ENCODE measurements at places on chromosomes 1 and 21.
A peak's percentile ranks its signal among the peaks of the same experiment; 100 is the strongest.

GRCh38 chr1:7425229-7425628 lies 345.9 kb upstream of the VAMP3 start:
- no peak for DNase-seq

GRCh38 chr1:32400876-32401631 lies 6.8 kb upstream of the BSDC1 start:
- DNase-seq: peak; percentile 17

DNA sequence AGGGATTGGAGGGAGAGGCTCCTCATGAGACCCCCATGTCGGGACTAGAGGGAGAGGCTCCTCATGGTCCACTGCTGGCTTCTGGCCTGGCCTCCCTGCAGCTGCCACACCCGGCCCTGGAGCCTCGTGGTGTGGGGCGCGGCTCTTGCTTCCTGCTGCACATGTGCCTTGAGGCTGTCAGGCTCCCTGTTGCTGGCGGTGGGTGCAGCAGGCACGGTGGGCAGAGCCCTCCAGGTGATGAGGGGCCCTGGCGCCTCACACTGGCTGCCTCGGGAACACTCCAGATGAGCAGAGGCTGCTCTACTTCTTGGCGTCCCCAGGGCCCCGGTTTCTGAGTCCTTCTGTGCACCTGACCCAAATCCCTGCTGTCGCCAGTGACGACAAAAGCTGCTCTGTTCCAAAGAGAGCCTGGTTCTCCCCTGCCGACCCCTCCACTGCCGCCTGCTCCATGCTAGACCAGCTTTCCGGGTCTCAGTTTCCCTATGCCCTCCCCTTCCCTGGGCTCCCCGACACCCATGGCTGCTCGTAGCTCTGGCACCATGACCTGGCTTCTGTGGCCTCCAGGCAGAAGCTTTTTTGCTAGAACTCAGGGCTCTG lies 9.7 kb upstream of the ATAD3B start:
- no peak for DNase-seq

DNA sequence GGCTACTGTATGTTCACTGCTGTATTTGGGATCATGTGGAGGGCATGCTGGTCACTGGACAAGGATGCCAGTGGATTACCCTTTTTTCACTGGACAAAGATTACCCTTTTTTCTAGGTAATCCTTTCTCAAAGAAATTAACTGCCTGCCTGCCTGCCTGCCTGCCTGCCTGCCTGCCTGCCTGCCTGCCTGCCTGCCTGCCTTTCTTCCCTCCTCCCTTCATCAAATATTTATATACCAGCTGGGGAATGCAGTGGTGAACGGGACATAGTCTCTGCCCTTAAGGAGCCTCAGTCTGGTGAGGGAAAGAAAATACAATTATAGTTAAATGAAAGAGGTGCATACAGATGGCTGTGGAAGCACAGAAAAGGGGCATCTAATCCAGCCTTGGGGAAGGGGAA lies 85.0 kb downstream of the PGM1 start:
- DNase-seq: no peak

GRCh38 chr1:58047265-58047858 lies 499.2 kb downstream of the OMA1 start:
- DNase-seq: no peak

DNA sequence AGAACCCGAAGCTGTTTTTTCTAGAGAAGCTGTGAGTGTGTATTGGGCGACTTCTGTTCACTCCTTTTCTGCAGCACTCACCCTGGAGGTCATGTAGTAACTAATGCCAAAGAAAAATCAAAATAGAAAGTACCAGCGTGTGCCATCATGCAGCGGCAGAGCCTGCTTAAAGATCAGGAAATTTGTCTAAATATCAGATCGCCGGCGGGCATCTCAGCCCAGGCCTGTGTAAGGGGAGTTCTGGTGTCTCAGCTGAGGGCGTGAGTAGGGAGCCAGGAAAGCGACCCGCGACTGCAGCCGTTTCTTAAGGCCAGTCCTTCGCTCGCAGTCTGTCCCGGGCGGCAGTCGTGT lies 768 bp downstream of the EDARADD start:
- no peak for DNase-seq

GRCh38 chr1:25537153-25537831 lies 6.1 kb upstream of the LDLRAP1 start:
- DNase-seq: no peak

- DNase-seq: no peak
These were observed 79.4 kb downstream of the ERICH3 start for GRCh38 chr1:74593887-74594866.

- no peak for DNase-seq
These were observed 303.3 kb upstream of the DEPDC1 start for GRCh38 chr1:68800182-68800581.

DNA sequence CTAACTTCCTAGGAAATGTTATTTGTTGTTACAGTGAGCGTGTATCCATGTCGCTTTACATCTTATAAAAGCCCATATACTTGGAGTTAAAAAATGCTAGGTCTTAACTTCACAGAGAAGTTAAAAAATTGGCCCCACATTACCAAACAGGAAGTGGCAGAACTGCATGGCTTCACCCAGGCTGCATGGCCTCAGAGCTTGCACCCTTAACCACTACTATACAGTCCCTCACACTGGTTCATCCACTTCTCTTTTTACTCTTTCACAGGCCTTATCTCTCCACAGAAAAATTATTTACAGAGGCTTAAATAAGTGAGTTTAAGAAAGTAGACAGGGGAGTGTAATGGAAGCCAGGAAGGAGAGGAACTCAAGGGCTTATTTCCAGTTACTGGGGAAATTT lies 402.5 kb downstream of the HHAT start:
- no peak for DNase-seq

GRCh38 chr1:36175137-36176095 lies 19.5 kb downstream of the MAP7D1 start:
- DNase-seq: no peak

- DNase-seq: no peak
These were observed 113.4 kb downstream of the SPSB1 start for GRCh38 chr1:9406111-9406510.

DNA sequence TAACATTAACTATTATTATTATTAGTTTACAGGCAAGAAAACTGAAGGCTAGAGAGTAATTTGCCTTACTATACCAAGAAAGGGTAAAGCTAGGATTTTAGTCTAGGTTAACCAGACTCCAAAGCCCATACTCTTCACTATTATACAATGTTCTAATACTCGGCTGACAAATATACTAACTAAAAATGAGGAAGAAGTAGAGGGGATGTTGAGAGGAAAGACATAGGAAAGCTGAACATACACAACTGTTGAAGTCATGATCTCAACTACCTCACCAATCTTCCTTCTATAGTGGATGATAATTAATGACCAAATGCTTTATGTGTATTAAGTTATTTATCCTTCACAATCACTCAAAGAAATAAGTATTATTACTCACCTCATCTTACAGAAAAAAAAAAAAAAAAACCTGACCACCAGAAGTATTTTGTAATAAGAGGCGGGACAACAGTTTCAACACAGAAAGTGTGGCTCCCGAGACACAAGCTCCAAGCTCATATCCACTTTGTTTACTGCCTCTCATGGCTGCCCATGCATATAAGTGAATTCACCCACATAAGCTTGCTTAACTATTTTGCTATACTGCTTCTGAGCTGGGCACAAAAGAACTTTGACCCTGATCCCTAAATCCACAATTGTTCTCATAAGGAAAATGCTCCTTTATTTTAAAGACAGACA lies 78.0 kb downstream of the USP1 start:
- DNase-seq: no peak

GRCh38 chr1:231581859-231582258 lies 44.7 kb upstream of the DISC1 start:
- no peak for DNase-seq

- DNase-seq: no peak
These were observed 2.4 kb downstream of the DTL start for GRCh38 chr1:212037900-212038299.

- DNase-seq: no peak
These were observed 185.0 kb downstream of the KCNK2 start for GRCh38 chr1:215267495-215267894.

GRCh38 chr1:200205216-200205995 lies 177.9 kb downstream of the NR5A2 start:
- no peak for DNase-seq

DNA sequence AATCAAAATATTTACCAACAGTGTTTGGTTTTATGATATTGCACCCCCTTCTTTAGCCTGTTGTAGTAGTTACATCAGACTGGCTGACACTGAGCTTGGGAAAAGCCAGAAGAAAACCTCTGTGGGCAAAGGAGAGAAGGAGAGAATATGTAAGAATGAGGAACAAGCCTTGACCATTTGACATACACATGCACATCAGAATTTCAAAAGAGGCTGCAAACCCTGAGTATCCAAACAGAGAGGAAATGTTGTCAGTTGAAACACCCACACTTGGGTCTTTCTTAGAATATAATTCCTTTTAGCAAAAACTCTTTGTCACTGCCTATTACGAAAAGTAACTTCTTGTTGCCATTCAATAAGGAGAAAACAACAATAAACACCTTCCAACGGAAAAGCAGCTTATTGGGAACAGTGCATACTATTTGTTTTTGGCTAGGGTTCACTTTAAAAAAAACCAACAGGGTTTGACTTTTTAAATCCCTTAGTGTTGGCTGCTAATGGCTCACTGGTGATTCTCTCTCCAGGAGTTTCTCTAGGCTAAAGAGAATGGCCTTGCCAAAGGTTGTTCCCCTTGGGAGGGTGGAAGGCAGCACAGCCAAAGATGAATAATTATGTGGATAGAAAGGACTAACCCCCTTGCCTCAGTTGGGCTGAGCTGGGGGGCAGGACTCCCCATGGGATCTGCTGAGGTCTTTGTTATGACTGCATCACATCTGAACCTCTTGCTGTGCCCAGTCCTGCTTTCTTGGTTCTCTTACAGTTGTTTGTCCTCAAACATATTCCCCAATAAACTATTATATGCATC lies 48.9 kb downstream of the GORAB start:
- no peak for DNase-seq

GRCh38 chr1:95941121-95941798 lies 707.2 kb downstream of the RWDD3 start:
- no peak for DNase-seq

DNA sequence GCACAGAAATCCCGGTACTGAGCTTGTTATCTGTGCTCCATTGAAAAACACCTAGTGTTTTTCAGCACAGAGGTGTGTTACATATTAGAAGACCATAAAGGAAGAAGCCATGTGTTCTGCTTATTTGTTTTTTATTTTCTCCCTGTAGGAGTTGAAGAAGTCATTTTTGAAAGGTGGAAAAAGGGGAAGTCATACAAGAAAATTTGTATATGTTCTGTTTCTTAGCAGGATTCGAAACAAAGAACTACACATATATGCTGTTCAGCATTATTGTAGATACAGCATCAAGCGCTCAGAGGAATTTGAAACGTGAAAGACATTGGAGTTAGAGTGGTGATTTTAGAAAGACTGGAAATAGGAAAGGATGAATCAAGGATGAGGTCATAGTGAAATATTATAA lies 345.3 kb upstream of the ADGRL2 start:
- no peak for DNase-seq

- DNase-seq: no peak
These were observed 1.9 kb downstream of the TMEM53 start for GRCh38 chr1:44672254-44672955.

DNA sequence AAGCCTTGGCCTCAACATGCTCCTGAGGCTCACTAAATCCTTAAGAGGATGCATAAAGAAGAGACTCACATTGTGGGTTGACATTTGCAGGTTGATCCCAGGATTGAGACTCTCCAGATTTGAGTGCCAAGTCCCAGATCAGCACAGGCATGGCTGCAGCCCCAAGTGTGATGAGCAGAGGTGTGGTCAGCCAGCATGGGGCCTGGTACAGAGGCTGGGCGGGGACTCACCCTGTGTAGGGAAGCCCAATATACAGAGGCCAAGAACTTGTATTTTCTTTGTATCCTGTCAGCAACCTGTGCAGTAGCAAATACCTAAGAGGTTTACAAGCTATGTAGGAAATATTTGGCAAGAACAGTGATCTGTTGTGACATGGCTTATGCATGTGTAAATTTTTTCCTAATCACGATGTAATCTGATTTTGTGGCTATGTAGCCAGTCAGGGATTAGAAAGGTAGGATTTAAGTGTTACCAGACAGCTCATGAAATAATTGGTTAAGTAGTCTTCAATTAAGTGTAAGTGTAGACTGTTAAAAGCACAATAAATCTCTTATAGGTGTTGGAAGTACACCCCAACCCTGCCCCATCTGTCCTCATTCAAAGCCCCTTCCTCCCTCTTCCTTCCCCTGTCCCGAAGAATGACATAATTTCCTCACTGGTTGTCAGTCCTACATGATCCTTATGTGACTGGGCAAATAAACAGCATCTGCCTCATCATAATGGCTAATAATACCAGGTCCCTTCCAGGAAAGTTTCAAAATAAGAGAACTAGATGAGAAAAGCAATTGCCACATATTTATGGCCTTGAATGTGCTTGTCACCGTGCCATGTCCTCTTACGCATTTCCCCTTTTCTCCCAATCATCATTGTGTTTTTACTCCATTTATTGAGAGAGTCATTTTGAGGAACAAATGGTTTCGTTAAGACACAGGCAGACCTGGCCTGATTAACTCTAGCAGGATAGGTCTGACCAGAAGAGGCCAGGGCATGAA lies 120.9 kb downstream of the HLX start:
- no peak for DNase-seq

DNA sequence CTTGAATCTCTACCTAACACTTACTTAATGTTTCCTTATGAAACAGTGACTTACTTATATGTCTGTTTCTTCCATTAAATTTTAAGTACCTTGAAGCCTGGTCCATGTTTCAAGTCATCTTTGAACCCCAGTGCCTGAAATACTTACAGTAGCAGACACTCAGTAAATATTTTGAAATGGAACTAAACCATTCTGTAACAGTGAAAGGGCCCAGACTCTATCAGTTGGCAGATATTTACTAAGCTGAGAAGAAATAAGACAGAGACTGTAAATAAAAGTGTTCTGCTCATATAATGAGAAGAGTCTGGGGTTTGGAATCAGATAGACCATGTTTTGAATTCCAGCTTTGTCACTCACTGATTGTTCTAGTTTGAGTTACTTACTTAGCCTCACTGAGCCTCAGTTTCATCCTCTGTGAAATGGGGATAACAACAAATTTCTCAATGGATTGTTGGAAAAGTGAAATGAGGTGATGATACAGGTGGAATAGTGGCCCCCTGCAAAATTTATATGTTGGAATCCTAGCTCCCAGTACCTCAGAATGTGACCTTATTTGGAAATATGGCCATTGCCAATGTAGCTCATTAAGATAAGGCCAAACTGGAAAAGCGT lies 19.3 kb upstream of the C1orf21 start:
- DNase-seq: no peak

DNA sequence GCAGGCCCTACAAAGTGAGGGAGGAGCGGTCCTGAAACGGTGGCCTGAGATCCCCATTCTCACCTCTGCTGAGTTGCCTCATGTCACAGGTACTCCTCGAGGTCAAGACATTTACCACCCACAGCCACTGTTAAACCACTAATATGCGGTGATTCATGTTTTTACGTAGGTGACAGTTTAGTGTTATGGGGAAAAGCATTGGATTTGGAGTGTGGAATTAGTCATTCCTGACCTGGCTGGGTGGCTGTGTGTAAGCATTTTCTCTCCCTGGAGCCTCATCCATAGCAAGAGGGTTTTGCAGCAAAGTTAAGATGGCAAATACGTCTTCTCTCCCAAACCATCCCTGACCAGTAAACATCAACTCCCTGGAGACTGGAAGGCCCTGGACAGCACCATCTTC lies 57.8 kb upstream of the KCNJ6 start:
- no peak for DNase-seq
